Cerebellar cortex (tissue), 1 donor: ENCODE measurements at places on chromosomes 1 and 21.

DNA sequence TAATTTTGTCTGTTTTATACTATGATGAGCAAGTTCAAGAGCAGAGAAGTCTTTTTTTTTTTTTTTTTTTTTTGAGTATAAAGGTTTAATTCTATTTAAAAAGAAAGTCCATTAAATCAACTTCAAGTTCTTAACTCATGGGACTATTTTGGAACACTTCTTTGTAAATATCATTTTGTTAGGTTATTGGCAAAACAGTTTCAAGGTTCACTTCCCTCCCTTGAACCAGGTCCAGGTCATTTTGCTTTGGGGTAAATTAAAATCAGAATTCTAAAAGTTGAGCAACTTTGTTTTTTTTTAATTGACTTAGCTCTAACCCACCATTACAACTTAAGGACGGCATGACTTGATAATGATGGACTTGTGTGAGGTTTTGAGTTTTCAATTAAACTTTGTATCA lies 72.3 kb downstream of the WLS start:
- no peak for DNase-seq

GRCh38 chr1:18751425-18751824 lies 108.0 kb downstream of the TAS1R2 start:
- DNase-seq, result no peak

- DNase-seq, result no peak
These were observed 234.7 kb downstream of the TOMM20 start for GRCh38 chr1:234893725-234894630.

DNA sequence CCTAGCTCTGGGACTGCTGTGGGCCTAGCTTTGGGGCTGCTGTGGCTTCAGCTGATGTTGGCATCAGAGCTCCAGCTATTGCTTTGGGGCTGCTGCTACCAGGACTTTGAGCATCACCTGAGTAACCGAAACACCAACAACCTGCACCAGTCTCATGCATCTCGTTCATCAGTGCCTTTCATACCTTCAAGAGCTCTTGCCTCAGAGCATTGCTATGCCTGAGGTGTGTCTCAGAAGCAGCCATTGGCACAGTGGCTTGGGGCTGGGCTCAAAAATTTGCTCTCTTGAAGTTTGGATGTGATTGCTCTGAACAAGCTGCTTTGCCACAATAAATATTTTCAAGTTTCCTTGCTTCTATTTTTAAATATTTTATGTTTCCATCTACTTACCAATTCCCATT lies 6.7 kb upstream of the LCE2D start:
- no peak for DNase-seq

GRCh38 chr1:235011064-235011598 lies 117.5 kb downstream of the TOMM20 start:
- no peak for DNase-seq

DNA sequence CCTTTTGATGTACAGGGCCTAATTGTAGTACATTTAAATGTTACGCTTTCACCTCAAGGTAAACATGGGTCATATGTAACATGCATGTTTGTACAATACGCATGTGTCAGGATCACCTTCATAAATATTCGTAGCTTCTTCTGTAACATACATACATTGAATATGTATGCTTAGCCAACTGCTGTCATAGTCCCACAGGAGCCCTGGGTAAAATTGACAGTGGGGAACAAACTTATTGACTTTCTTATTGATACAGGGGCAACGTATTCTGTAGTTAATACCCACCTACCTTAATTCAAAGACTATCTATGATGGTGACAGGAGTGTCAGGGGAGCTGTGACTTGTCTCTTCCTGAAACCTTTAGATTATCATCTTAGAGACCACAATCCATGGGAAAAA lies 3.7 kb upstream of the REN start:
- no peak for DNase-seq

DNA sequence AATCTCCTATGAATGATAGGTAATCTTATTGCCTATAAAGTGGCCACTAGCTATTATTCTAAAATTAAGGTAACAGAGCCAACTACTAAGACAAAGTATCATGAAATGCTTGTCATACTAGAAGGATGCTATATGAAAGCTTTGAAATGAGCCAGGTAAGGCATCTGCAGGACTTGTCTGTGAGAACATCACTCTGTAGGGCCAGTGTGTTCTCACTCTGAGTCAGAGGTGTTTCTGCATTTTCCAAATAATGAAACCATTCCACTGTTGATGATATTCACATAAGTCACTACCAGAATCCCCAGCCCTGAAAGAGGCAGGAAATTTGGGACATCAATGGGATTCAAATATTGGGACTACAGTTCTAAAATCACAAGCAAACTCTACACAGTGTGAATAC lies 25.8 kb upstream of the GBP5 start:
- DNase-seq, result no peak

- no peak for DNase-seq
These were observed 23.1 kb downstream of the C21orf91 start for GRCh38 chr21:17796037-17796403.

- DNase-seq, result no peak
These were observed 617 bp upstream of the ADGRL2 start for GRCh38 chr1:81799939-81800694.

- no peak for DNase-seq
These were observed at the start of gene GIPC2 for GRCh38 chr1:78045926-78046778. Gene GIPC2, plus strand, starts transcription at chr1:78045966. Its CDS starts 129 bp downstream, at chr1:78046095.

DNA sequence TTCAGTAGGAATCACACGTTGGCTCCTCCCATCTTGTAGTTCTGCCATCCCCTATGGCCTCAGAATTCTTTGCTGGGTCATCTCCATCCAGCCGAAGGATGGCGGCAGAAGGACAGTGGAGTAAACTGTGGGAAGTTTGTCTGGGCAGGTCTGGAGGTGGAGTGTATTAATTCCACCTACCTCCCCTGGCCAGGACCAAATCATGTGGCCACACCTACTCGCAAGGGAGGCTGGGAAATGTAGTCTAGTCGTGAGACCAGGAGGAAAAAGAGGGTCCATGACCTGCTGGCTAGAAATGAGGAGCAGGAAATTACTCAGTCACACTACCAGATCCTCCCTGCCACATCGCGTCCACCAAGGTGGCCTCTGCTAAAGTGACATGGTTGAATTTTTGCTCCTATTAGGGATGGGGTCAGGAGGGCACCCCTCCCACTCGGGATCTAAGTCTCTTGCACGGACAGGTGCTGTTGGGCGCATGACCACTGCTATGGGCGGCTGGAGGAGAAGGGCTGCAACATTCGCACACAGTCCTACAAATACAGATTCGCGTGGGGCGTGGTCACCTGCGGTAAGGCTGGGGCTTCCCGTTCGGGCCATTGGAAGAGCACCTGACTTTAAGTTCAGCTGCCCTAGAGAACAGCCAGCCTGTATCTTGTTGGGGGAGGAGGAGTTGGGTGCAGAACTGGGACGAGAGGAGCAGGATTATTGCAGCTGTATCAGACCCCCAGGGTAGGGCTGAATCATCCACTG lies 19.5 kb downstream of the PLA2G5 start:
- DNase-seq, result no peak

GRCh38 chr1:36425791-36426190 lies 24.5 kb downstream of the OSCP1 start:
- no peak for DNase-seq

- peak; percentile 27 for DNase-seq
These were observed 1.7 kb downstream of the DHCR24 start for GRCh38 chr1:54885237-54885679.

DNA sequence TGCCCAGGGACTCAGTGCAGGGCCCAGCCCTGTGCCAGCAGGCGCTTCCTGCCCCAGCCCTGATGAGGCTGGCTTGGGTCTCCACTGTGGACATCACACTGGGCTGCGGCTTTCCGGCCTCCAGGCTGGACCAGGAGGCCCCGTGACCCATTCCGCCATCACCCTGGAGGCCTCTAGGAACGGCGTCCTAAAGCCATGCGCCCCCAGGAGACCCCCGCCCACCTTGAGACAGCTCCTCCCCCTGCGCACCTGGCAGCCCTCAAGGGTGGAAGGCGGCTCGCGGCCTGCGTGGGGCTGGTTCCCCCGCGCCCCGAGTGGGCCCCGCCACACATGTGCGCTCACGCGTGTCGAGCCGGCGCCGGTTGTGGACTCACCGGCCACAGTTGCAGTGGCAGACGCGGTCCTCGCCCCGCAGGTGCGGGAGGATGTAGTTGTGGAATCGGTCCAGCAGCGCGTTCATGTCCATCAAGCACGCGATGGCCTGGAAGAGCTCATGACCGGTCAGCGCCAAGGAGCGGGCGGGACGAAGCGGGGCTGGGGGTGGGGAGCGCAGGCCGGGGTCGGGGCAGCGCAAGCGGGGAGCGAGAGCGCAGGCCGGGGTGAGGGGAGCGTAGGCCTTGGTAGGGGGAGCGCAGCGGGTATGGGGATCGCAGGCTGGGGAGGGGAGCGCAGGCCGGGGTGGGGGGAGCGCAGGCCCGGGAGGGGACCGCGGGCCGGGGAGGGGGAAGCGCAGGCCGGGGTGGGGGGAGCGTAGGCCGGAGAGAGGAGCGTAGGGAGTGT lies 924 bp downstream of the TMEM240 start:
- peak; percentile 46 for DNase-seq

- peak; percentile 49 for DNase-seq
These were observed 3.3 kb downstream of the CSRP1 start for GRCh38 chr1:201503397-201504176.

GRCh38 chr21:39004634-39005501 lies 178.4 kb downstream of the PSMG1 start:
- DNase-seq, result no peak

DNA sequence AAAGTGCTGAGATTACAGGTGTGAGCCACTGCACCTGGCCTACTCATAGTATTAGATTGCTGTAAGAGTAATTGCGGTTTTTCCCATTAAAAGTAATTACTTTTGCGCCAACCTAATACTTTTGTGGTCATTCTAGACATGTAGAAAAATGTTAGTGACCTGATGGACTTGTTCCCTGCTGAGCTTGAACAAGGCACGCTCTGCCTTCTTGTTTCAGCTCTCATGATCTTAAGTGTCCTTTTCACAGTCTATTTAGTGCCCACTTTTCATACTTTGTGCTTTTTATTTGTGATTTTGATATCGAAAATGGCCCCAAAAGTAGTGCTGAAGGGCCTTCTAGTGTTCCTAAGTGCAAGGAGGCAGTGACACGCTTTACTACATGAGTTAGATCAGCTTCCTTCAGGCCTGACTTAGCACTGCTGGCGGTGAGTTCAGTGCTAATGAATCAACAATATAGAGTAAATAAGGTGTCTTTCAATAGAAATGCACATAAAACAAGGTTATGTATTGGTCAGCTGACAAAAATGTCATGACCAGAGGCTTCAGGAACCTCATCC lies 5.6 kb upstream of the RD3 start:
- no peak for DNase-seq

GRCh38 chr1:187839873-187840272 lies 1011.1 kb downstream of the PLA2G4A start:
- DNase-seq, result no peak

DNA sequence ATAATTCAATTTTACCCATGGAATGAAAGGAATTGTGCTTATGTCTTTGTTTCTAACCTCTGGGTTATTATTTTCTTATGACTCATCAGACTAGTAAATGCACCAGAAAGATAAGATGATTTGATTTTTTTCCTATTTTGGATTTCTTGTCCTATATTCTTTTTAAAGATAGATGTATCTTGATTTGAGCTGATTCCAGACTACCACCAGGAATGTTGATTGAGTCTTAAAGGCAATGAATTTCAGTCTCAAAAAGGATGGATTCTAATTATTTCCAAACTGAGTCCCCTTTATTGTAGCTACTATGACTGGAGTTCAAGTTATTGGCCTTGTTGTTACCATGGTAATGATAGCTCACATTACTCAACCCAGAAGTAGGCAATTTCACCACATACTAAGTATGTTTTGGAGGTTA lies 95.8 kb upstream of the RGS4 start:
- no peak for DNase-seq

GRCh38 chr21:16002874-16003466 lies 273.2 kb downstream of the USP25 start:
- peak; percentile 44 for DNase-seq

GRCh38 chr1:195899762-195900352 lies 708.4 kb downstream of the KCNT2 start:
- DNase-seq, result no peak

GRCh38 chr21:32442566-32443318 lies 30.2 kb downstream of the EVA1C start:
- DNase-seq, result no peak

DNA sequence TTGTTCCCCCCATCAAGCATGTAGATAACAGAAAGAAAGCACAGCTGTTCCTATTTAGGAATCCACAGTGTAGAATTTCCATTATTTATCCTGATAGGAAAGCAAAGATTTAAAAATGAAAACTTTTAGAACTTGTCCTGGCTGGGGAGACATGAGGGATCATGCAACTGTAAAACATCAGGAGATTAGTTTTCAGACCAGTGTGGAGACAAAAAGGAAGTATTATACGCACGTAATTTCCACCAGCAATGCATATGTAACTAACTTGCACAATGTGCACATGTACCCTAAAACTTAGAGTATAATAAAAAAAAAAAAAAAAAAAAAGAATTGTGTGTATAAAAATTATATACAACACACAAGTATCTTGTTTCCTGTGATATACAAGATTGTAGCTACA lies 172.4 kb downstream of the NEGR1 start:
- DNase-seq, result no peak

GRCh38 chr1:214452152-214452784 lies 99.1 kb downstream of the PTPN14 start:
- no peak for DNase-seq

GRCh38 chr1:92096317-92096716 lies 16.2 kb downstream of the BTBD8 start:
- no peak for DNase-seq

GRCh38 chr1:116763787-116764465 lies 9.7 kb downstream of the CD2 start:
- DNase-seq, result peak; percentile 11
